ENCODE measurements at places on chromosomes 1 and 21. TPM values are rescaled to one million over a fixed set of nuclear protein-coding genes. Genes with fewer than 3 reads are reported as not detected.

DNA sequence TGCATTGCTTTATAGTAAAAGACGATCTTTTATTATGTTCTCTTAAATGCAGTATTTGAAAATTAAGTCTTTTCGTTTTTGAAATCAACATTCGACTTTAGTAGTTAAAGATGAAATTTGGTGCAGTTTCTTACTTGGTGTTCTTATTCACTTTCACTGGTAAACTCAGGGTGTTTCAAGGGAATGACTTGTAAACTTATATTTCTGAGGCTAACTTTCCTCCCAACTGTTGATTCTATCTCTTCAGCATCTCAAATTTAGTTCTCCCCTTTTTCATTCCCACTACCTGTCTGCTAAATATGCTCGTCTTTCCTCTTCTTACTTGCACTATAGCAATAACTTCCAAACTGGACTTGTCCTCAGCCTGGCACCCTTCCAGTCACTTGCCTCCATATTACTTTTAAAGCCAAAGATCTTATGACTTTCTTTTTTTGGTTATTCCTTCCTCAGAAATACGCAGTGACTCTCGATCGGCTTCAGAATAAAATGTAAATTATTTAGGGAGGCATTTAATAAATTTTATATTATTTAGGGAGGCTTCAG lies 988 bp downstream of the SLC35A3 start:
- no peak for DNase-seq

DNA sequence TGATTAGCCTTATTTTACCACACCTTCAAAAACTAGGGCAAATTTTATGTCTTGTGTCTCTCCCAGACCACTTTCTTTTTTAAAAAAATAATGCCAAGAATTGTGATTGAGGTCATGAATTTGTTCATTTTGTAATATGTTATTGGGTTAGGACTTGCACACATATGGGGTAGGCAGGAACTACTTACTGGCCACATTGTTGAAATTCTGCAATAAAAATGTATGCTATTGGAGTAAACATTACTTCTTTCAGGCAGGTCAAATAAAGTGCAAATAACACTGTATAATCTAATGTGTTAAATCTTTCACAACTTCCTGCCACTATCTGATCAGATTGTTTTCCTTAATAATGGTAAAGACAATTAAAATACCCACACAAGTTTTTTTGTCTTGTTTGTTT lies 166.6 kb upstream of the COL11A1 start:
- no peak for DNase-seq

GRCh38 chr1:185767508-185768120 lies 33.4 kb downstream of the HMCN1 start:
- DNase-seq, result no peak

DNA sequence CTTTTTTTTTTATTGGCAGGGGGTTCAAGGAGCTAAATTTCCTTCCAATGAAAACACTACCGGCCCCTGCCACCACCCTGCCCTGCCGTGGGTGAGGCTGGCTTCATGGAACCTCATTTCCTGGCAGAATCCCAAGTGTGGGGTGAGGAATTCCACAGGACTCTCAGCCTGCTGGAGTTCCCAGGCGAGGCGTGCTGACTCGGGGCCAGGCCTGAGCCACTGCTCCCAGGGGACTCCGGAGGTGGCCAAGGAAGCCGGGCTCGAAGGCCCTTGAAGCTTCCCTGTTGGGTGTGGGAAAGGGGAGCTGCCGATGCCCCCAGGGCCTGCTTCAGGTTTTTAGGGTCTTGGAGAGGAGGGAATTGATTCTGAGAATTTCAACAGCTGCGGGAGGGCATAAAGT lies 95.3 kb upstream of the ACTRT2 start:
- no peak for DNase-seq

DNA sequence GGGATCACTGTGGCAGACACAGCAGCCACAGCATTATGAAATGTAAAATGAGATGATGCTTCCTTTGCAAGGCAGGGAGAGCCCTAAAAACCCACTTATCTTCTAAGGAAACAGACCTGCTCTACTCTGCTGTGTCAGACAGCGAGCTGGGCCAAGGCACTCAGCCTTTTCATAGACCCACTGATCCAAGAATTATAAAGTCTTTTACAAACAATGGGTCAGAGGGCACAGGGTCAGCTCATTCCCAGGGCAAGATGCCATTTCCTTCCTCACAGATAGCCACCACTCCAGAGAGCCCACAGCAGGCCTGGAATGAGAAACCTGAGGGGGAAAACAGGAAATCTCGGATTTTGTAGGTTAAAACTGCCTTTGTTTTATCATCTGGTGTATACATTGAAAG lies 42.9 kb downstream of the CASQ2 start:
- no peak for DNase-seq

- DNase-seq, result no peak
Measured at GRCh38 chr1:178571807-178572206, 58.9 kb downstream of the TEX35 start.

DNA sequence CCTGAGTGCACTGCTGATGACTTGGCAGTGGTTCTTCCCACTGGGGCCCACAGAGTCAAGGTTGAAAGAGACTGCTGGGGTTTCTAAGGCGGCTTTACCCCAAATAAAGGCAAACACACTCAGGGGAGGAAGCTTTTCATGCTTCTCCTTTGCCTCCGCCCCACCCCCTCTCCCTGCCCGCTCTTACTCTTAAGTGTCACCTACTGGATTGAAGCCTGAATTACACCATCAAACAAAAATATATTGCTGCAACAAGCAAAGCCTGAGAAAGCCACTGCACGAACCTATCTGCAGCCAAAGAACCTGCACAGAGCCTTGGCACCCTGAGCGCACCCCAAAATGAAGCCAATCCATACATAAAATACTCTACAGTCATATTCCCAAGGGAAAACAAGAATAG lies 63.1 kb downstream of the PTGFR start:
- no peak for DNase-seq

DPT gene
- not detected for total RNA-seq

- no peak for DNase-seq
Measured at GRCh38 chr1:94235189-94236012, 2.0 kb downstream of the ARHGAP29 start.

OR2T2 gene
- total RNA-seq, result not detected

DNA sequence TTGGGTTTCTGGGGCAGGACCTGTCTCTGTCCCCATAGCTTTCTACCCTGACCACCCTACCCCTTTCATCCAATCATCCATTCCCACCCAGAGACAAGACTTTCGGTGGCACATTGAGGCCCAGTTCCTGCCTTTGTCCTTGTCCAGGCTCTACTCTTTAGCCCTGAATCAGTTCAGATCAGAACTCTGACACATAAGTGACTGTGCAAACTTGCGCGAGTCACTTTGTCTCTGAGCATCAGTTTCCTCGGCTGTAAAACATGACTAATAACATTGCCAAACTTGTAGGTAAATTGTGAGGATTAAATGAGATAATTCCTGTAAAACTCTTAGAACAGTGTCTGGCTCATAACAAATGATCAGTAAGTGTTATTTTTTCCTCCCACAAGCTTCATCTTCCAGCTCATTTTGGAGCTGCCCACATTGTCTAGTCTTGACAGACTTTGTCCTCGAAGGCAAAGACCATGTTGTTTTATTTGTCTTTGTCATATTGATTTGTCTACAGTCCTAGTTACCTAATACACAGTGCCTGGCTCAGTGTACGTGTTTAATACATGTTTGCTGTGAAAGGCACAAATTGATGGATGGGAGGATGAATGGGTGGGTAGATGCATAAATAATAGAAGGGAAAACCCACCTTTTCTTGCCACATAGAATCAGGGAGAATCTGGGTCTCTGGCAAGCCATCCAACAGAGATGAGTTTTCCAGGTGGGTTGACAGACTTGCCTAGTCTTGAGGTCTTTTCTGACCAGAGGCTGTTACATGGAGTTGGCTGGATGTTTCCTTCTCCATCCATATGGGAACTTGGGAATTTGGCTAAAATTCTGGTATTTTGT lies 262.9 kb downstream of the OMA1 start:
- DNase-seq, result no peak

GRCh38 chr1:85577419-85578320 lies 2.9 kb upstream of the CCN1 start:
- DNase-seq, result peak; percentile 65

DNA sequence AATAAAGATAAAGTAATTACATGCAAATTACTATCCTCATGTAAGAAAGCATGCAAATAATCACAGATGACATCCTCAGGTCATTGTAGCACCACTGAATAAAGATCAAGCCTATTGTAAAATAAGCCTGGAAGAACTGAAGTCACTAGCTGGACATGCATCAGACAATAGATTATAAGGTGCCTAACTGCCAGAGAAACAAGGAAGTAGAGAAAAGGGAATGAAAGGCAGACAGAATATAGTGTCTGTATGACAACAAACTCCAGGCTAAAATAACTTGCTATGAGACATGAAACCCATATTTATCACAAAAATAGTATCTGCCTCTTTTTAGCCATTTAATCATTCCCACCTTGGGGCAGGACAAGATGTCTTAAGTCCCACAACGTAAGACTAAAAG lies 108.7 kb downstream of the ENAH start:
- no peak for DNase-seq

CDC42 gene
- 307 TPM for total RNA-seq

GRCh38 chr1:223245983-223246382 lies 102.9 kb upstream of the TLR5 start:
- DNase-seq, result no peak

- DNase-seq, result no peak
Measured at GRCh38 chr1:111745675-111746613, 6.7 kb upstream of the INKA2 start.

DNA sequence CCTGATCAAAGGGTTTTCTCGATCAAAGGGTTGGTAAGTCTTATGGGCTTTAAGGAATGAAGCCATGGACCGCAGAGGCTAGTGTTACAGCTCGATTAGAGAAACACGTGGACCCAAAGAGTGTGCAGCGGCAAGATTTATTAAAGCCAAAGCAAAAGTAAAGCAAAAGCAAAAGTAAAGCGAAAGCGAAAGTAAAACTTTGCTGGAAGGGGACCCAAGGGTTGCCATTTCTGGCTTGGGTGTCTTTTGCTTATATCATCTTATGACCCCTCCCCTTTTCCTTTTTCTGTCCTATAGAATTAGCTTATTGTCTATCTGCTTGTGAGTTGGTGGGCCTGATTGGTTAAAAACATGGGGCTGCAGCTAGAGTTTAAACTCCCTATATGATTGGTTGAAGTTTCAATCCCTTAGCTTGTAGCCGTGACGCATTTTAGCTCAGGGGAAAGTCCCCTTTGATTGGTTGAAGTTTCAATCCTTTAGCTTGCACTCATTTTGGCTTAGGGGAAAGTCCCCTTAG lies 957.0 kb downstream of the AMY1C start:
- DNase-seq, result peak; percentile 60

RXRG gene
- total RNA-seq, result not detected

DNA sequence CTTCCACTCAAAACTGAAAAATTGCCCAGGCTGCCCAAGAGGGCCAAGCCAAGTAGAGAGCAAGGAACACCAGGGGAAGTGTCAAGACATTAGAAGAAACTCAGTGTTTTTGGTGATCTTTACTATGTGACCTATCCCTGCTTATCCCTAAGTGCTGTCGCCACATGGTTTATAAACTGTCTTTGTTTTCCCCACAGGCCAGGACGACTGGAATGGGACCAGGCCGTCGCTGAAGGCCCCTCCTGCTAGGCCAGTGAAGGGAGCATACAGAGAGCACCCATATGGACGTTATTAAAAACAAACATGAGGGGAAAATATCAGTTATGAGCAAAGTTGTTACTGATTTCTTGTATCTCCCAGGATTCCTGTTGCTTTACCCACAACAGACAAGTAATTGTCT lies 28.7 kb downstream of the KHDRBS1 start:
- DNase-seq, result no peak

PLA2G2C gene
- total RNA-seq, result 0.28 TPM

CD34 gene
- total RNA-seq, result not detected

DNA sequence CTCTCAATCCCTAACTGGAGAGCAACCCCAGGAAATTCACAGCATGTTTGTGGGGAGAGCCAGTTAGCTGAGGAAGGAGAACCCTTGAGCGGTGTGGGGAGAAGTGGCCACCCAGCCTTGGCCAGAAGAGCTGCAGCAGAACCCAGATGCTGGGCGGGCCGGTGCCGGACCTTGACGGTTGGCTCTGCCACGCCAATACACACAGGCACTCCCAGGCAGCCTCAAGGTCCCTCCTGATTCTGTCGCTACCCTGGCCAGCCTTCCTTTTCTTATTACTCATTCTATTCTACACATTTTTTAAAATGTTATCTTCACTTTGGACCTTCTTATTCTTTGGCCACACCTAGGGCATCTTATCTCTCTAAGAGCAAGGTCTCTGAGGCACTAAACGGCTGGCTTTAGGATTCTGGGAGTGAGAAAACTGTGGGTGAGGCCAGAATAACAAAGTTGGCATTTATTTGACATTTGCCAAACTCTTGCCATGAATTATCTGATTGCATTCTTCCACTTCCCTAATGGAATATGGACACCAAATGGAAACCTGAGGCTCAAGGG lies 50.4 kb upstream of the GPR37L1 start:
- DNase-seq, result no peak

APCS gene
- total RNA-seq, result not detected

GRCh38 chr21:31124010-31124409 lies 85.7 kb upstream of the KRTAP19-8 start:
- DNase-seq, result no peak

- DNase-seq, result no peak
Measured at GRCh38 chr21:36639769-36640168, 59.1 kb upstream of the SIM2 start.

XCL1 gene
- total RNA-seq, result 14.6 TPM

SLC2A5 gene
- total RNA-seq, result not detected

GRCh38 chr1:234975941-234976860 lies 152.4 kb downstream of the TOMM20 start:
- no peak for DNase-seq

RNU5D-1 gene
- total RNA-seq, result not detected

GRCh38 chr1:94100785-94101612 lies 19.9 kb downstream of the ABCA4 start:
- DNase-seq, result no peak

C1QTNF12 gene
- total RNA-seq, result 2.8 TPM

CFAP45 gene
- total RNA-seq, result 1.5 TPM

ICOSLG gene
- 8.3 TPM for total RNA-seq

- DNase-seq, result peak; percentile 13
Measured at GRCh38 chr1:7302126-7302525, 469.0 kb upstream of the VAMP3 start.

ANXA9 gene
- 0.12 TPM for total RNA-seq

DNA sequence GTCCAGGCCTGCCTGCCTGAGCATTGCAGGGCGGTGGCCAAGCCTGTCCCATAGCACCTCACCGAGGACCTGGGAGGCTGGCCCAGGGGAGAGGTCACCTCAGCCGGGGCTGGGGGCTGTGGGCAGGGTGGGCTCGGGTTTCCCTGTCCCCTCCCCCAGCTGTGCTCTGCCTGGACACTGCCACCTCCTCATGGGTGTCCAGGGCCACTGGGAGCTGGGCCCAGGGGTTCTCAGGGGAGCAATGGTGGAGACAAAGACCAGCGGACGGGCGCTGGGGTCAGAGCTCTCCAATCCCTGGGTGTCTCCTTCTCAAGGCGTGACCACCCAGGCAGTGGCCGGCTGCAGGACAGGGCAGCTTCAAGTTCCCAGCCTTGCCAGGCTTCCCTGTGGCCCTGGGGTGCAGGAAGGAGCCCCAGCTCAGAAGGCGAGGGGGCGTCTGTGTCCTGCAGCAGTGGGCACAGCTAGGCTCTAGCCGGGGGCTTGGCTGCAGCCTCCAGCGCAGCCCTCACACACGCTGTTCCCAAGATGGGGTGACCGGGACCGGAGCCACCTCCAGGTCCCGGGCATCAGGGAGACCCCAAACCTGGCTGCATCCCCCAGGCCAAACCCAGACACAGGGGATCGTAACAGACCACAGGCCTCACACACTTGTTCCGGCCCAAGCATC lies 29.0 kb downstream of the TP73 start:
- DNase-seq, result no peak

GPR25 gene
- total RNA-seq, result not detected

- DNase-seq, result no peak
Measured at GRCh38 chr1:66348776-66349175, 185.2 kb upstream of the SGIP1 start.

- DNase-seq, result no peak
Measured at GRCh38 chr1:77605246-77606026, 77.0 kb downstream of the ZZZ3 start.

All from activated CD4-positive, alpha-beta T cell treated with anti-CD3 and anti-CD28 coated beads, Interleukin-2, amount 10 ng/mL, durations not matched to agents 24 days and 14 days (primary cell).